ENCODE measurements at places on chromosomes 4 and X. TPM values are rescaled to one million over a fixed set of nuclear protein-coding genes. Genes with fewer than 3 reads are reported as not detected.

The AFM gene
- total RNA-seq: not detected

The CLCN4 gene
- 0.04 TPM for total RNA-seq

The SLC38A5 gene
- total RNA-seq: 211 TPM

The SPANXD gene
- total RNA-seq: not detected

The RASSF6 gene
- not detected for total RNA-seq

The CLDN22 gene
- not detected for total RNA-seq

The OR13H1 gene
- total RNA-seq: not detected

The PCDH18 gene
- not detected for total RNA-seq

GRCh38 chrX:112768563-112768962 is 72.1 kb downstream of the AMOT start:
- no peak for DNase-seq

DNA sequence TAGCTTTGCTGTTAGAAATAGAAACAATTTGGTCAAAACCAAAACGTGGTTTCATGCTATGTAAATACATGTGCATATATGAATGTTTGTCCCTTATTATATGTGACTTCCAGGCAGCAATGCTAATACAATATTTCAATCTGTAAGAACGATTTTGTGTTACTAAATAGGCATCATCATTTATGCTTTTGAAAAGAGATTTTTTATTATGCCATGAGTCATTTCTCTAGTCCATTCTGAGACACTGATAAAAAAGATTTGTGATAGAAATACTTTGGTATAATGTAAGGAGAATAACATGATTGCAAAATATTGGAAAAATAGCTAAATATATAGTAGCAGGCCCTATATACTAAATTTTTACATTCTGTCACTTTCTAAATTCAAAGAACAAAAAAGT is 28.9 kb downstream of the SYNPO2 start:
- no peak for DNase-seq

- DNase-seq: no peak
Measured at GRCh38 chr4:86928400-86929255, 6.2 kb upstream of the AFF1 start.

DNA sequence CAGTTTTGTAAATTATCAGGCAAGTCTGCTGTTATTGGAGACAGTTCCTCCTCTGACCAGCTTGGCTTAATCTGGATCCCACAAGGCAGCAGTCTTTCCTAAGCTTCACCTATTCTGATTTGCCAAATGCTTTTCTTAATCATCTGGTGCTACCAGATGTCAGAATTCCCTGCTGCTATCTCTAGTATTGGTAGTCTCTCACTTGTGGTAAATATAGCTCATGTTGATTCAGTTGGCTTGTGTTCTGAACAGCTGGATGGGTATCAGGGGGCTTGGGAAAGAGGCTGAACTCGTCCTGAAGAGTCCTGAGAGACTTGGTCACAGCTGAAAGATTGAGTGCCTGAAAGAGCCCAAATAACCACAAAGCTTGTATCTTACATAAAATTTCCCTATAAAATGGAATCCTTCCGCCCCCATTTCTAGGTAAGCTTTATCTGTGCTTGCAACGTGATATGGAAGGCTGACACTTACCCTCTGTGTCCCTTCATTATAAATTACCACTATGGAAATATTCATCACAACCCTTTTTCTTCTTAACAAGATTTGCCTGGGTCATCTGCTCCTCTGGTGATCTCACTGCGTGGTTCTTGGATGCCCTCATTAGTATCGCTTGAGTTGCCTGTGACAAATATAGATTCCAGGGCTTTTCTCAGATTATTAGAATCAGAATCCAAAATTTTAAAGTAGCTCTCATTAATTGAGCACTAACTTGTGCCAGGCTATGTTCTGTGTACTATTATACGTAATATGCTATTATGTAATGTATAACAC is 104.1 kb upstream of the GPRIN3 start:
- DNase-seq: no peak

DNA sequence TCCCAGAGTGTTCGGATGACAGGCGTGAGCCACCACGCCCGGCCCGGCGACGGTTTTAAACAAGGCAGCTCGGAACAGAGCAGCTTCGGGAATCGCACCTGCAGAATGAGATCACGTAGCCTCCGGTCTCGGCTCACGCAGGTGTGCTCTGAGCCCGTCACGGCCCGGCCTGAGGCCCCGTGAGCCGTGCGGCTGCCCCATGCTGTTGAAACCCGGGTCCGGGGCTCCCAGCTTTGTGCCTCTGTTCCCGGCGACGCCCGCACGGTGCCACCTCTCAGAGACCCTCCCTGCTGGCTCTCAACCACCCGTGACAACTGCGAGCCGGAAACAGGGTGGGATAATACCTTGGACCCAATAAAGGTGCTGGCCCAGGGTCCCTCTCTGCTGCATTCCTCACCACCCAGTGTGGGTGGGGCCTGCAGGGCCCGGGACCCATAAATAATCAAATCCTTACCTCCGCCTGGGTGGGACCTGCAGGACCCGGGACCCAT is 13.4 kb upstream of the PLCXD1 start:
- DNase-seq: no peak

DNA sequence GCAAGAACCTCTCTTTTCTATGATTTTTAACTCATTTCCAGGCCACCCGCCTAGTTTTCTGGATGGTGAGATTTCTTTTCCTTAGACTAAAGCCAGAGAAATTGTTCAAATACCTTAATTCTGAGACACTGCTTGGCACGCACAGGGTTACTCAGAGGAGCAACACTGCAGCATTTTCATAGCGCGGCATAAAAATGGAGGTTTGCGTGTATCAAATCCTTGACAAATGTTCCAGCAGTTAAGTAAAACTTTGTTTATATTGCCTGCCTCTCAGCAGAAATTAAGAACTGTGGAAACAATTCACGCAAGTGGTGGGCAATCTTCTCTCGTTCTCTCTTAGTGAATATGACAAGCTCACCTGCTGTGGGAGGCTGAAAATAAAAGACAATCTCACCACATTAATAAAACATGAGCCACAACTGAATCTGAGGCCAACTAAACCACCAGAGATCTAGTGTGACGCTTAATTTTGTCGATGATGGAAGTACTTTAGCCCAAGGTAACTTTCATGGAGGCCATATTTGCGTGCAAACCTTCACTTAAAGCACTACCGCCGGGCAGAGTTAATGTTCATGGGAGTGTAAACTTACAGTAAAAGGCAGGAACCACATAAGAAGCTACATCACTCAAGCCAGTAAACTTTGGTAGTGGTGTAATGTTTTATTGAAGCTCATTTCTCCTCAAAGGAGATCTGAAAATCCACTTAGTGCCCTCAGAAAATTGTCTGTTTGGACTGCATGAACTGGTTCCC is 894.8 kb upstream of the EPHA5 start:
- DNase-seq: no peak

DNA sequence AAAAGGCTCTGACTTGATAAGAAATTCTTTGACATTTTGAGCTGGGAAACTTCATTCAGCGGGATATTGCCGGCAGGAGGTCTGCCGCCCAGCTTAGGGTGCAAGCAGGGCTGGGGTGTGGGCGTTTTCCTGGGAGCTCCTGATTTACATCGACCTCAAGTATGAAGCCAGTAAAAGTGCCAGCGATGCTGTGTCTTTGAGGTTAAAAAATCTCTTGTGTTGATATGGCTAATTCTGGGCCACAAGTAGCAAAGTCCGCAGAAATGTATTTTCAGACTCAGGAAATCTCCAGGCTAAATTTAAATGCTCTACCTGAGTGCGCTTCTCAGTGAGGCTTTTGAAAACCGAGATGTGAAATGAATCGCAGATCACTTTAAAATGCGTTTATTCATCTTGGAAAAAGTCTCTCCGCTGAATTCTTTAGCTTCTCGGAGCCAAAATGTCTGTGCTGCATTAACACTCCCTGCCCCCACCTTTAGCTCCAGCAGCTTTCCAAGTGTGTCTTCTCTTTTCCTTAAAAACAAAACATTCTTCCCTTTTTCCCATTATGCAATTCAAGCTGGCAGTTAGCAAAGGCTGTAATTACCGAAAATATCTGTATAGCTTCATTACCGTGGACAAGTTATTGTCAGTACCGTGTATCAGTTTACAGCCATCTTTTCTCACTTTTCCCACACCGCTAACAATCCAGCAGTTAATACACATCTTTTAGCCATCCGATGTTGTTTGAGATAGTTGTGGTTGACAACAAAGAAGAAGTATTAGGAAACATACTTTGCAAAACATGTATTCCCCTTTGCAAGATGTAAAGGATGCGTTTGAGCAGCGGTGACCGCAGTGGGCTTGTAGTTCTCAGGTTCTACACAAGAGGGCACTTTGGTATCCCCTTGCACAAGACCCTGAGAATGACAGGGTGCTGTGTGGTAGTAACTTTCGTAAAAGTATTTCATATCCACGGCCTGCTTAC is 136.0 kb upstream of the STX18 start:
- no peak for DNase-seq

GRCh38 chr4:1154523-1155182 is 17.7 kb downstream of the SPON2 start:
- DNase-seq: no peak

DNA sequence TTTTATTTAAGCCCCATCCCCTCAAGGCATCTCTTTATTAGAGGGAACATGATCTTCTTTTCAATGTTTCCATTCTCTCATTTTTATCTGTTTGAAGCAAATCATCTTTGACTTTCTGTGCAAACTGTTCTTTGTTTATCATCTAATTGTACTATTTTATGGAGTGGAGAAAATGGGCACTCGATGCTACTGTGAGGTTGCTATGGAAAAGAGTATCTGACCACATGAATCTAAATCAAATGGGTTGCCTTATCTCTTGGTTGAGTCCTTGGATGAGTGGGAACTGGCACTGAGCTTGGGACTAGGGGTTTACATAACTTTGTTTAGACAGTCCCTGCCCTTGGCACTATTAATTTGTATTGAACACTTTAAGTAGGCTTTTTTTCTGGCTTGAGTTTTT is 9.1 kb downstream of the OCRL start:
- DNase-seq: no peak

DNA sequence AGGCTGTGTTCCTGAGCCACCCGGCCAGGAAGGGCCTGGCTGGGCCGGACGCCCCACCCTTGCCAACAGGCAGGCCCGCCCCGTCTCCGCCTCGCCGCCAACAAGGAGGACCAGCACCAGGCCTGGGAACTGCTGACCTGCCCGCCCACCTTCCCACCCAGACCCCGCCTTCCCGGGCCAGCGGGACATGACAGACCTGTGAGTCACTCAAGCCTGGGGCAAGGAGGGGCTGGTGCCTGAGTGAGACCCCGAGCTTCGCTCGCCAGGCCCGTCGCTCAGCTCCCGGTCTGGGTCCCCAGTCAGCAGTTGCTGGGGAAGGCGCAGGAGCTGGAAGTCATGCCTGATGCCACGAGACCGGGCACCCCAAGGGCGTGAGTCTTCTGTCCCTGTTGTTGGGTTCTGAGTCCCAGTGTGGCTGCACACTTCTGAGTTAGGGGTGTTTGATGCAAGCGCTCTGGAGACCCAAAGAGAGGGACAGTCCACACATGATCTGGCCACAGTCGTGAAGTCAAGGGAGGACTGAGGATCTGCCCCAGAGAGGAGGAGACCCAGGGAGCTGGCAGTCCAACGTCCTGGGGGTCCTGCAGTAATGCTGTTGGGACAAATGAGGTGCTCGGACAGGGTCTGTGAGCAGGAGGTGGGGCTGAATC is at the start of gene DNASE1L1:
DNASE1L1 (minus strand) TSS at position 33 of the 650 bp plus-strand sequence. CDS start 3,686 bp downstream, outside the sequence.
- no peak for DNase-seq

- no peak for DNase-seq
Measured at GRCh38 chr4:108889696-108890483, 127.0 kb upstream of the ETNPPL start.

GRCh38 chr4:153969542-153969941 is 180.7 kb upstream of the SFRP2 start:
- DNase-seq: no peak

GRCh38 chr4:70372760-70373159 is 10.2 kb upstream of the SMR3B start:
- no peak for DNase-seq

DNA sequence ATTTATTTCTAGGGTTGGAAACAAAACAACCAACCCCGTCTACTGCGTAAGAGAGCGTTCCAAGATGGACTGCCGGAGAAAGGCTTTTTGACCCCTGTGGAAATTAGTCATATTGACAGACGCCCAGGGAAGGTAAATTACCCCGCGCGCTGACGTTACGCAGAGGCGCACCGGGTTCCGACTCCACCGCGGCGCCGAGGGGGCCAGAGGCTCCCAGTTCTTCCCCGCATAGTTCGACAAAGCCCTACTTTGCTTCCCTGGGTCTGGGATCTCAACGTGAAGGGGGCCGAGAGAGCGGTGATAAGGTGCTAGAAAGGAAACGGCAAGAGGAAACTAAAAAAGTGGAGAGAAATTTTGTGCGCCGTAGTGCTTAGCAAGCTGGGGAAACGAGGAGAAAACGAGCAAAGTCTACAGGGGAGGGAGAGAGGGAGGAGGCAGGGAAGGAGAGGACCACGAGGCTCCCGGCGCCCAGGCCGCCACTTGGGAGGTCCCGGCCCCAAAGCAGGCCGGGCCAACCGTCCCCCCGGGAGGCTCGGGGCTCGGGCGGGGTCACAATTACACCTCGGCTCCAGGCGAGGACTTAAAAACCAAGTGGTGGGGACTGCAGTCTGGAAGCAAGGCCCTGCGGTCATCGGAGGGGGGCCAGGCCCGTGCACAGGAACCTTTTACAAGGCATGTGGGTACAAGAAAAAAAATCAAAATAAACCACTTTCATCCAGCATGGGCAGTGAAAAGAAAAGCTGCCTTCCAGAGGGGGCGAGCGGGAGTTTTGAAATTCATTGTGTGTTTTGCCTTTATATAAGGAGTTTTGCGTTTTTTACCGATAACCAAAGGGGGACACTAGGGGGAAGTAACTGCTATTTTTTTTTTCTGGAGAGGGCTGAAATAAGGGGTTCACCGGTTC is 13.2 kb downstream of the HAND2 start:
- DNase-seq: no peak

GRCh38 chr4:71713611-71714203 is 70.2 kb downstream of the GC start:
- DNase-seq: no peak

DNA sequence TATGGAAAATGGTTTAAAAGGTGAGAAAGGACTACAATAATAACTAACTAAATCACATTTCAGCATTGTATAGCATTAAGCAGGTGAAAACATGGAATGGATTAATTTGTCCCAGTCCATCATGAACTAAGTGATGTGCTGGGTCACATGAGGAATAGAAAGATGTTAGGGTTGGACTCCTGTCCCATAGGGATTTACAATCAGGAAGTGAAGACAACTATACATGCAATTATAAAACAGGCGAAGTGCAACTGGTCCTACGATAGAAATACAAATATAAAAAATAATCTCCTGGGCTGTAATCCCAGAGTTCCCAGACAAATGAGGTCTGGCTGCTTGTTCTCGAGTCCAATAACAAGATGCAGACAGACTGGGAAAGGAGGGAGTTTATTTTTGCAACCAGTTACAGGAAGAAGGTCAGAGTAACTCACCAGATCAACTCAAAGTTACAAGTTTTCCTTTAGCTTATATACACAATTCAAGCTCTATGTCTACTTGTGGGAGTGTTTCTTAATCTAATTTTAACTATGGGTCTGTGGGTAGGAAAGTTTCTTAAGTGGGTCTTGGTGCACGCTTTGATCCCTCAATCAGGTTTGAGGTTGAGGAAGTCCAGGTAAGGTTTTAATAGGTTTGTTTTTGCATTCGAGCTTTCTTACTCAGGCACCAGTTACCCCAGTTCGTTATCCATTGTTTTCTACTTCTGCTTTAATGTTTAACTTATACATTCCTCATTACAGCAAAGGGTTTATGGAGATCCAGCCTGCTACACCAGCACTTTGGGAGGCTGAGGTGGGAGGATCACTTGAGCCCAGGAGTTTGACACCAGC is 50.1 kb downstream of the IGFBP7 start:
- DNase-seq: no peak

- DNase-seq: no peak
Measured at GRCh38 chr4:6009452-6009851, 8.8 kb downstream of the C4orf50 start.
